ENCODE measurements at places on chromosomes 1 and 21.

GRCh38 chr1:64960731-64961130 lies 5.6 kb downstream of the JAK1 start:
- no peak for ATAC-seq

- ATAC-seq = no peak
These were observed 493.5 kb downstream of the DPYD start for GRCh38 chr1:97427371-97427770.

DNA sequence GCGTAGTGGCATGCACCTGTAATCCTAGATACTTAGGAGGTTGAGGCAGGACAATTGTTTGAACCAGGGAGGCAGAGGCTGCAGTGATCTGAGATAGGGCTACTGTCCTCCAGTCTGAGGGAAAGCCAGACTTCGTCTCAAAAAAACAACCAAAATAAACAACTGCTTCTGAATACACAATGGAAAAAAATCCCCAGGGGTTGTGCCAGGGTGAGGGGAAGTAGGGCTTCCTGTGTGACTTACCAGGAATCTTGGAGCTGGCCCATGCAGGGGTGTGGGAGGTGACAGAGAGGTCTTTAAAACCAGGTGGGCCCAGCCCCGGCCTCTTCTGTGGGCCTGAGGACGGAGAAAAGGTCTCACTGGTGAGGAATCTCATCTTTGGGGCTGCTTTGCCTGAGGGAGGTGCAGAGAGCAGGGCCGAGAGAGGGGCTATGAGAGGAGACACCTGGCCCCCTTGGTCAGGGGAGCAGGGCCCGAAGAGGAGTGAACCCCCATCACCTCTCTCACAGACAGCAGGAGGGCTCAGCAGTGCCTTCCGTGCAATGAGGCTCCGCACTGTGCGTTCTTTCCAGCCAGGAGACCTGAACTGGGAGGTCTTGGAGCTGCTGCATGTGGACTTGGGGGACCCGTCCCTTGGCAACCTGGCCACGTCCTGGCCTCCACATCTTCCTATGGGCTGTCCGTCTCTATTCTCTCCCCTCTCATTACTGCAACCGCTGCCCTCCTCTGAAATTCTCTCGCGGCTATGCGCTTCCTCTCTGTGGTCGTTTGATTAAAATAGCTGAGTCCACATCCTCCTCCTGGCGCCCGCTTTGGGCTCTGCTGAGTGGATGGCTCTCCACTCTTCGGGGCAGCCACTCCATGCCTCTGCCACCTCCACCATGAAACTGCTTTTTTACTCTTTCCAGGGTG lies 10.7 kb downstream of the PLA2G5 start:
- peak; percentile 19 for ATAC-seq

- no peak for ATAC-seq
These were observed 408.4 kb upstream of the PTBP2 start for GRCh38 chr1:96313216-96313615.

GRCh38 chr1:212514056-212514614 lies 81.4 kb downstream of the NENF start:
- no peak for ATAC-seq

DNA sequence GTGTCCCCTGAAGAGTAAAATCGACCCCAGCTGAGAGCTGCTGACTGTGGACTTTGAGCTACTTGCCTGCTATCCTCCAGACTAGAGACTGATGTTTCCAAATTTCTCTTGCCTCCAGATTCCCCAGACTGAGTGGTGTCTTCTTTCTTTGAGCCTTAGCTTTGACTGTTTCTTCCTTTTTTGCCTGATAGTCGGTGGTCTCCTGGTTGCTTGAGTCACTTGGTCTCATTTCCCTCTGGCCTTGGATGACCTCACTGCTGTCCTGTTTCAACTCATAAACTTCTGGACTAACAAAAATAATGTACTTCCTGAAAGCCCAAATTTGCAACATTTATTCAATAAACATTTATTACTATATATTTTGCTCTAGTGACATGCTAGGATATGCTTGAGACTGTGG lies 52.9 kb upstream of the DIPK1A start:
- no peak for ATAC-seq

DNA sequence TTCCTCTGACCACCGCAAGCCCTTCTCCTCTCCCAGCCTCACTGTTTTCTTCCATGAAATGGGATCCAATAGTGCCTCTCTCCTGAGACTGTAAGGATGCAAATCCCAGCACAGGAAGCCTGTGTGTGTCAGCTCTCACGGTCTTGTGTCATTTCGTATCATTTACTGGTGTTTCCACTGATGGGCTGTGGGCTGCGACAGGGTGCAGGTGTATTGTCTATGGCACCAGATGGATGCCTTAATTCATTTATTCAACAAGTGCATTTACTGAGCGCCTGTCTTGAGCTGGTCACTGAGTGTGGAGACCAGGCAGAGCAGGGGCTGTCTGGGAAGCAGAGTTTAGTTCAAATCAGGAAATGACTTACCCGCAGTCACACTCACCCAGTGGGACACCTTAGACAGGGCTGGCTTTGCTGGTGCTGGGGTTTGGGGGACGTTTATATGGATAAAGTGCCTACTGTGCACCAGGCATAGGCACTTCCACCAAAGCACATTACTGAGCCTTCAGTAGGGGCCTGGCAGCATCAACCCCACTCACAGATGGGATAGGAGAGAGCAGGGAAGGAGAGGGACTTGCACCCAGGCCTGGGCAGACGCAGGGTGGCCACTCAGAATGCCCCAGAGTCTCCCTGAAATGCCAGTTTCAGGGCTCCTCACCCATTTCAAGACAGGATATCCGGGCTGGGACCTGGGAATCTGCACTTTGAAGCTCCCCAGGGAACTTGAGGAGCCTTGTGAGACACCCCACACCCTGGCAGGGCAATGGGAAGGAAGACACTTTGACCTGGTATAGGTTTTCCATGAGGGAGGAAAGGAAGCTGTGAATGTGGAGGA lies 398.9 kb downstream of the MATN1 start:
- no peak for ATAC-seq

GRCh38 chr1:33985656-33986055 lies 121.8 kb downstream of the HMGB4 start:
- ATAC-seq = no peak

DNA sequence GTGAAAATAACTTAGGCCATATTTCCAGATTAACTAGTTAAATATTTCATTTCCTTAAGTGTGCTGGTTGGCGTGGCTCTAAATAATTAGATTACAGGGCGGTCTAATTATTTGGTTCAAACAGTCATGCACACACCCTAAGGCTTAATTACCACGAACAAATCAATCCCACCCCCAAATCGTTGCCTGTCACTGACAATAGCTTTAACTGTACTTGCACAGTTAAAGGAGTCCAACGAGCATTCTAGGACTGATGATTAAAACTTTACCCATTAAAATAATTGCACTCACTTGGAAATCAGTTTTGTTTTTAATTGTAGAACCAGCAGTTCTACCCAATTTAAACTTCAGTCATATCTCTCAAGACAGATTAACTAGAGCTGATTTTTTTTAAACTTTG lies 1.5 kb upstream of the POU2F1 start:
- no peak for ATAC-seq

GRCh38 chr21:37270576-37271365 lies 3.6 kb upstream of the VPS26C start:
- peak; percentile 5 for ATAC-seq

DNA sequence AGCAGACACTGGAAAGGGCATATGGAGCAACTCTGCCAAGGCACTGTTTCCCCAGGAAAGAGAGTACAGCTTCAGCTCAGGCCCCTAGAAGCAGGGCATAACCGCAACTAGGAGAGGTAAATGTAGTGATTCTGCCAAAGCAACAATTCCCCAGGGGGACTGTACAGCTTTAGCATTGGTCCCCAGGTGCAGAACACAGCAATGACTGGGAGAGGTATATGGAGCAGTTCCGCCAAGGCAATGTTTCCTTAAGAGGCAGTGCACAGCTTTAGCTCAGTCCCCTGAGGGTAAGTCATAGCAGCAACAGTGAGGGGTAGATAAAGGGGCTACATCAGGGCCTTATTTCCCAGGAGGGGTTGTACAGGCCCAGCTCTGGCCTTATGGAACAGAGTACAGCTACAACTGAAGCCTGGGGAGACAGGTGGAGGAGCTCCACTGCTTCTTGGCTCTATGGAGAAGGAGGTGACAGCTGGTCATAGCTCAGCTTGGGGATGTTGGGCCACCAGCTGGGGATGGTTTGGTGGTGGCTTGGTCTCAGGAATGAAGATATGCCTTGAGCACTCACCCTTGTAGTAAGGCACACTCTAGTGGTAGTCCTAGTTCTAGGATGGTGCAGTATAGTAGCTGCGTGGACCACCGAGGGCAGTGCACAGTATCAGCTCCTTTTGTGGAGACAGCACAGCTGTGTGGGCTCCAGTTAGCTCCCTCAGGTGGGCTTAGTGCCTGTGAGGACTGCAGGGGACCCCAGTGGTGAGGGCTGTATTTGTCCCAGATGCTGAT lies 582.7 kb downstream of the PTPRC start:
- no peak for ATAC-seq

DNA sequence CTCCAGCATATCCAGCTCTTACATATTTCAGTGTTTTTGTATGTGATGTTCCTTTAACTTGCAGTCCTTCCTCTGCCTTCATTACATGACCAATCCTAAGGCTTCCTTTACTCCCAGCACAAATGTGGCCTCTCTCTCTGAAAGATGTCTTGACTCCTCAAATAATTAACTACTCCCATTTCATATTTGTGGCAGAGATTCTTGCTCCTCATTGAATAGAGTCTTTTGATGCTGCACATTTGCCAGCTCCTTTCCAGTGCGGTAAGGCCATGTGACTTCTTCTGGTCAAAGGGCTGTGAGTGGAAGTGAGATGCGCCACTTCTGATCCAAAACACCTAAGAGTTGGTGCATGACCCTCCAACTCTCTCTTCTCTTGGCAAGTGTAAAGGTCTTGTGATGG lies 19.1 kb upstream of the LAMC1 start:
- ATAC-seq = no peak

DNA sequence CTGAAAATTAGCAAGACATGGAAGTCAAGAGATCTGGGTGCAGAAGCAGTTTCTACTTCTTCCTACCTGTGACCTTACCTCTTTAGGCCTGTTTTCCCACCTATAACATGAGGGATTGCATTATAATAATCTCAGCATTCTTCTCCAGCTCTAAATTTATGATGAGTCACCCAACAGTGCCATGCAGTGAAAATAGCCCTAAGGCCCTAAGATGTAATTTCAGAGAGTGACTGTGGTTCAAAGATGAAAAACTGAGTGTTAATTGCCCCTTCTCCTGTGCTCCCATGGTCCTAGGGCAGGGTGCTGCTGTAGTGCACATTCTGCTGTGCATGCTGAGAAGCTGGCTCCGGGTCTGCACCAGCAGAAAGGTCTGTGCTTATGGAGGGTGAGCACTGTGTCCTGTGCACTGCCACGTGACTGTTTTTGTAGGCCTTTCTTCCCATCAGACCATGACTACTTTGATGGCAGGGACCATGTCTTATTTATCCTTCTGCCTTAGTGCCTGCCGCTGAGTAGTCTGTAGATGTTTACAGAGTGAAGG lies 29.7 kb downstream of the JUN start:
- peak; percentile 69 for ATAC-seq

DNA sequence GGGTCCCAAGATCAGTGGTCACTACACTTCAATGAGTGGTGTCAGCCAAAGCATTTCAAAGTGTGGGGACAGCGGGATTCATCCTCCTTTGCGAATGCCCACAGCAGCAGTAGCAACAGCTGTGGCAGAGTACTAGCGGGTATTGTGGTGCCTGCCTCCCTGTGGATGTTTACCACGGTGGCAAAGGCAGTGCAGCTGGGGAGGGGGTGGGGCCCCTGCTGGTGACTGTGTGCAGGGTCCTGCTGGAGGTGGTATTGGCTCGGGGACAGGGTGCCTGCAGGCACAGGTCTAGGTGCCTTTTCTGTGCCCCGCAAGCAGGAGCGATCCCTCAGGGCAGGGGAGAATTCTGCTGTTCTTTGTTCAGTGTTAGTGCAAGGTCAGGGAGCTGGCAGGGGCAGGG lies 415.7 kb downstream of the USP25 start:
- ATAC-seq = no peak

DNA sequence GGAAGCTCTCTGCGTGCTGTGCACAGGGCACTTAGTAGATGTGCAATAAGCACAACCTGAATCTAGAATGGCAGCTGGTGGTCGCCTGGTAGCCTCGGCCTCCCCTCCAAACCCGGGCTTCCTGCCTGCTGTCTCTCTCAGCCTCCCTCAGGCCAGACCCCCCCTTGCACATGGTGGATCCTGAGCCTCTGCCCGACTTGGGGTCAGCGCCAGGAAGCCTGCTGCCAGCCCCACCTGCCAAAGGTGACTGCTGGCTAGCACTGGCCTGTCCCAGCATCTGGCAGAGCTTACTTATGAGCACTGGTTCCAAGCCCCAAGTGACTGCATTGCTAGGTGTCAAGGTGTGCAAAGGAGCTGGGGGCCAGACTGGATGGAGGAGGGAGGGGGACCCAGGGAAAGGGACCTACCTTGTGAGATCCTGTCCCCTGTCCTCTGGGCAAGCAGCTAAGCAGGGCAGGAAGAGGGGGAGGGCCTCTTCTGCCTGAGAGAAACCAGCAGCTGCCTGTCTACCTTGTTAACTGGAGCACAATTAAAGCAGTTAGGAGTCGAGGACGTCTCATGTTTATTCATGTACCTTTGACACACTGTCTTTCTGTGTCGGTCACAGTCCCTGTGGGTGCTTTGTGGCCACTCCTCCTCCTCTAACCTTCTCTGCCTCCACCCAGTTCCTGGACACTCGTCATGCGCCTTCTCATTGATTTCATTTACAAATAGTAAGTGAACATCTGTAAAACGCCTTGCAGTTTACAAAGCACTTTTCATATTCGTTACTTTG lies 100.9 kb downstream of the DDX20 start:
- no peak for ATAC-seq

- no peak for ATAC-seq
These were observed 51.0 kb downstream of the RPL5 start for GRCh38 chr1:92882819-92883218.

DNA sequence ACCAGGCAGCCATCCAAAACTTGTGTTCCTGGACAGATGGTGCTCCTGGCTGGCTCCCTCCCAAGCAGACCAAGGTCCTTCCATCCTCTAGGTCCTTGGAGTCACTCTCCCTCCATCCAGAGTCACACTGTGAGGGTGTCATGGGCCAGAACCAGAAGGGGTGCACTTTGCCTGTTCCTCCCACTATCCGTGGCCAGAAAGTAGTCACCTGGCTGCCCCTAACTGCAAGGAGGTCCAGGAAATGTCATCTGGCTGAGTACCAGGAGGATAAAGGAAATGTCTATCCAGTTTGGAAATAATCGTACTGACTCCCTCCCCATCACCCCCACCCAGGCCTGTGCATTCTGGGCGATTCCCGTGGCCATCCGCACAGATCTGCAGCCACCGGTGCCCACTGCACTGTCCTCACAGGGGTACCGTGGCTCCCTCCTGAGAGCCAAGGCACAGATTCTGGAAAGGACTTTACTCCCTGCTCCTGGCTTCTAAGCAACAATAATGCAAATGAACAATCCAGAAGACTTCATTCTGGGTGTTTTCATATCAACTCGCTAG lies 253.2 kb downstream of the NPHP4 start:
- ATAC-seq = no peak

GRCh38 chr1:14626869-14627607 lies 28.6 kb downstream of the KAZN start:
- peak; percentile 74 for ATAC-seq

- ATAC-seq = no peak
These were observed 777.6 kb upstream of the NCAM2 start for GRCh38 chr21:20220586-20220985.

Data from esophagus mucosa (tissue), 1 donor.